ENCODE measurements at places on chromosomes 3 and 15.

DNA sequence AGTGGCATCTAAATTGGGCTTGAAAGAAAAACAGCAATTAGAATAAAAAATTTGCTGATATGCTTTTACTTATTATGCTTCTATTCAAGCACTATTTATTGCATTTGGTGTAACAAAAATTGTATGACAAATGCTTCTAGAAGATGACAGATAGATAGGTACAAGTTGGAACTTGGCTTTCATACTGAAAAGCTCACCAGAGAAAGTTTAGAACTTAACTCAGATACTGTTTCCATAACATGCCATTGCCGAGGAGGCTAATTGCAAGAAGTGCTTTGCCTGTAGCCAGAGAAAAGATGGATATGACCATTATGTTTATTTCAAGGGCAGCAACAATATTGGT, 123.8 kb downstream of the NFKBIZ start:
- H3K27ac ChIP-seq = no peak overlapping the region
- no peak overlapping the region for H3K4me3 ChIP-seq
- H3K36me3 ChIP-seq = no peaks in the 10 kb centered on the region

DNA sequence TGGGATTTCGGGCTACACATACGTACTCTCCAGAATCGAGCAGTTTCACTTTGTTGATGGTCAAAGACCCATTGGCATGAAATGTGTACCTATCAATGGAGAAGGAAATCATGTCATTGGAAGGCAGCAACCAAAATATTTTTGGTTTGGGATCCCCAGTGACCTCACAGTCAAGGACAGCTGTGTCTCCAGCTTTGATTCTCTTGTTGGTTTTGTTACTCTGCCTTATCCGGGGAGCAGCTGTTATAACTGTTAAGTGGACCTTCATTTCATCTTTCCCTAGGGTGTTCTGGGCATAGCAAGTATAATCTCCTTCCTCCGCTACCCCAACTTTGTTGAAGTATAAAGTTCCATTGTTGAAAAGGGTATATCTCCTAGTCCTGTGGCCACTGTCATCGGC, 23.0 kb downstream of the IGSF10 start:
- no peak overlapping the region for H3K4me3 ChIP-seq
- H3K27ac ChIP-seq = no peak overlapping the region
- H3K4me1 ChIP-seq = peaks cover 2% of the 10 kb centered on the region
- DNase-seq = no peak

GRCh38 chr3:59482684-59483083, 432.9 kb upstream of the CFAP20DC start:
- no peaks in the 10 kb centered on the region for H3K27me3 ChIP-seq
- H3K36me3 ChIP-seq = no peaks in the 10 kb centered on the region
- DNase-seq = no peak
- no peak overlapping the region for H3K27ac ChIP-seq

GRCh38 chr3:54032598-54032997, 89.8 kb upstream of the CACNA2D3 start:
- no peaks in the 10 kb centered on the region for H3K36me3 ChIP-seq
- no peak overlapping the region for H3K4me3 ChIP-seq
- no peak overlapping the region for H3K27ac ChIP-seq
- H3K4me1 ChIP-seq = no peaks in the 10 kb centered on the region
- DNase-seq = no peak
- no peaks in the 10 kb centered on the region for H3K27me3 ChIP-seq

GRCh38 chr3:31919528-31919927, 61.5 kb downstream of the OSBPL10 start:
- H3K36me3 ChIP-seq = no peaks in the 10 kb centered on the region
- peaks cover 11% of the 10 kb centered on the region for H3K4me1 ChIP-seq
- no peaks in the 10 kb centered on the region for H3K27me3 ChIP-seq

DNA sequence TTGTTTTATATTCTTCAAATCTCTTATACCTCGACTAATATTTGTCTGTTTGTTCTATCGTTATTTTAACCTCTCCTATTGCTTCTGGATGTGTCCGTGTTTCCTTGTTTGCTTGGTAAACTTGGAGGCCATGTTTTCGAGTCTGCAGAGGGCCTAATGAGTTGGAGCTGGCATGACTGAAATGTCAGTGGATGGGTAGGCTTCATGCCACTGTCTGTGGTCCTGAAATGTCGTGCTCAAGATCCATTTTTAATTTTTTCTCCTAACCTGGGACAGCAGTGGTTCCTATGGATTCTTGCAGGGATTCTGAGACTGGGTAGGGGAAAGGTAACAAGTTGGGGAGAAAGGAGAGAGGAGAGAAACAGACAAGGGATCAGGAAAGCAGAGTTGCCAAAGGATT, 18.8 kb upstream of the GASK1A start:
- no peaks in the 10 kb centered on the region for H3K4me1 ChIP-seq
- peak; percentile 21 for DNase-seq
- H3K27ac ChIP-seq = no peak overlapping the region

DNA sequence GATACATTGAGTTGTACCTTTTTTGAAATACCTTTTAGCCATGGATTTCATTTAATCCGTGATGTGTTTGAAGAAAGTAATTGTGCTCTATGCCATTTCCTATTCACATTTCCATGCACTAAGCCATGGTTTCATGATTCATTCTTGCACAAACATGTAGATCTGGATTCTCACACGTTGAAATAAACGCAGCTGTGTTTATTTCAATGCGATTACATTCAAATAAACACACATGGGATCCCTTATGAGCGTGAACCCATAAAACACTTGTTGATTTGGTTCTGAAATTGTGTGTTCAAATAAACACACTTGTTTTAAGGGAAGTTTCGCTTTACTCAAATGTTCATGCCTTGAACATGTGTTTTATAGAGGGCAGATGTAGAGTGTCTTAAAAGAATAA, 39.2 kb downstream of the BBX start:
- H3K27me3 ChIP-seq = no peaks in the 10 kb centered on the region
- no peak for DNase-seq
- peaks cover 2% of the 10 kb centered on the region for H3K4me1 ChIP-seq
- no peak overlapping the region for H3K4me3 ChIP-seq
- H3K36me3 ChIP-seq = no peaks in the 10 kb centered on the region

DNA sequence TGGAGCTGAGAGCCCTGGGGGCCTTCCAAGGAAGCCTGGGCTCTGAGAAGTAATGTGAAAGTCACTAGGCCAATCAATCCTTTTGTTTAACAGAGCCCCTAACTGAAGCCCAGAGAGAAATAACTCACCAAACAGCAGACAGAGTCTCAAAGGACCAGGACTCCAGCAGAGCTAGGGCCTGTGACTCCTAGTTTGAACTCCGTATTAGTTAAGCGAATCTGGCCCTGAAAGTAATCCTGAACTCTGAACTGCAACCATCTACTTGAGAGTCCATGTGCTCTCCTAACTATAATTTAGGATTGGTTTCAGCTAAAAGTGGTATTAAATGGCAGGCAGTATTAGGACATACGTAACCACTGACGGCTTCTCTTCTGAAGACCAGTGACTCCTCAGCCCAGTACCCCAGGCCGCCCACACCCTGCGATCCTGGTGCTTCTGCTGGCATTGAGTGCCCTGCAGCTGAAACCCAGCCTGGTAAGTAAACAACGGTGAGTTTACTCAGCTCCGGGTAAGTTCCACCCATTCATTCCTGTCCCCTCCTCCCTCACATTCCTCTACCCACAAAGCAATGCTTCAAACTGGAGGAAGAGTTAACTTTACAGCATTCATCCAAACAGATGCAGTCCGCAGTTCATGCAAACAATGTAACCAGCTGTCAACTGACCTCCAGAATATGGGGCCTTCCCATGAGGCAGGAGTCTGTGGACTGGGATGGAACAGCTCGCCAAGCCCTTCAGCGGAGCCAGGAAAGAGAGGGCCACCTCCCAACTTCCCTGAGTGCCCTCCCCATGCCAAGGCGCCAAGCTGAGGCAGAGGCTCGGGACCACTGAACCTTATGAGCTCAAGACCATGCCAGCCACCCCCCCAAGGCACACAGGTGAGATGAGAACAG, 7.3 kb downstream of the MYO5C start:
- no peaks in the 10 kb centered on the region for H3K27me3 ChIP-seq
- peak; percentile 41 for DNase-seq
- H3K36me3 ChIP-seq = no peaks in the 10 kb centered on the region
- no peaks in the 10 kb centered on the region for H3K4me1 ChIP-seq
- no peak overlapping the region for H3K4me3 ChIP-seq
